Fibroblast of lung (primary cell): ENCODE measurements at places on chromosomes 11 and 22.

DNA sequence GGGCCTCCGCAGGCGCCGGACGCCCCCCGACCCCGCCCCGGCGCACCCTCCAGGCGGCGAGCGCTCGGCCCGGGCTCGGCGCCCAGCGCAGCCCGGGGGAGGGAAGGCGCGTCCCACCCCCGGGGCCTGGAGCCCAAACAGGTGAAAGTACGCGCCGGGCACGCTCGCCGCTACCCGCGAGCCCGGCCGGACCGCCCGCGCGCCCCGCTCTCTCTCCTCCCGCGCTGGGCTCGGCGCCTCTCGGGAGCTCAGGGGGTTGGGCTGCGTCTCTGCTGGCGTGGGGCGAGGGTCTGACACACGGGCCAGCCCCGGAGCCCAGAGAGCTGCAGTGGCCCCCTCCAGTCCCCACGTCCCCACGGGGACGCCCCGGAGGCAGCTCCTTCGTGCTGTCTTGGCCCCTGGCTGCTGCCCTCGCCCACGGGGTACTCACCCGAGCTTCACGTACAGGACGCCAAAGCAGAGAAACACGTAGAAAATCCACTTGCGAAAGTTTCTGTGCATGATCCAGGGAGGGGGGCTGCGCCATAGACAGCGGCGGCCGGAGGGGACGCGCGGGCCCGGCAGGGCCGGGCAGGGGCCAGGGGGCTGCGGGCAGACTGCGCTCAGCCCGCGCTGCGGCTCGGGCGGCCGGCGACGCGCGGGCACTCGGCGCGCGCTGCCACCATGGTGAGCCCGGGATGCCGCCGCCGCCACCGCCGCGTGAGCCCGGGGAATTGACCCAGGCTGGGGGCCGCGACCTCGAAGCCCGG, 534 bp downstream of the WNT7B start:
- no peak for DNase-seq

DNA sequence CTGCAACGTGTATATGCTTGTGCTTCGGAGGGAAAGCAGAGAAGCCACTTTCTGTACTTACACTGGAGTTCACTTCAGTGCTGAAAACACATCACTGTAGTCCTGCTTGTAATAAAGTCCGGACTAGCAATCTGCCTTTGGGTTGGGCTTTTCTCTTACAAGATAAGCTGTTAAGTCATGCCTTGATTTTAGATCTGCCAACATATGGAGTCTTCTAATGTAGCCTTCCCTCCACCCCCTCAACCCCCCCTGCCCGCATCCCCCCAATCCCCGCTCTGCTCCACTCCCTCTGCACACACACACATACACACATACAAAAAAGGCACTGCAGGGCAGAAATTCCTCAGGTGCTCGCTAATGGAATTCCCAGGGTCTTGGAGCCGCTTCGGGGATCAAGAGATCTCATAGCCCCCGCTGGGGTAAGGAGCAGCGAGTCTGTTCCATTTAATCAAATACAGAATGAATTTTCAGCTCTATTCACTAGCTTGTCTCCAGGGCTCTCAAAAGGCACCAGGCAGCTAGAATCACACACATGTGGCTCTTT, 3.4 kb downstream of the CDON start:
- DNase-seq: no peak

- DNase-seq: no peak
Measured at GRCh38 chr11:69582756-69583467, 58.0 kb upstream of the CCND1 start.

DNA sequence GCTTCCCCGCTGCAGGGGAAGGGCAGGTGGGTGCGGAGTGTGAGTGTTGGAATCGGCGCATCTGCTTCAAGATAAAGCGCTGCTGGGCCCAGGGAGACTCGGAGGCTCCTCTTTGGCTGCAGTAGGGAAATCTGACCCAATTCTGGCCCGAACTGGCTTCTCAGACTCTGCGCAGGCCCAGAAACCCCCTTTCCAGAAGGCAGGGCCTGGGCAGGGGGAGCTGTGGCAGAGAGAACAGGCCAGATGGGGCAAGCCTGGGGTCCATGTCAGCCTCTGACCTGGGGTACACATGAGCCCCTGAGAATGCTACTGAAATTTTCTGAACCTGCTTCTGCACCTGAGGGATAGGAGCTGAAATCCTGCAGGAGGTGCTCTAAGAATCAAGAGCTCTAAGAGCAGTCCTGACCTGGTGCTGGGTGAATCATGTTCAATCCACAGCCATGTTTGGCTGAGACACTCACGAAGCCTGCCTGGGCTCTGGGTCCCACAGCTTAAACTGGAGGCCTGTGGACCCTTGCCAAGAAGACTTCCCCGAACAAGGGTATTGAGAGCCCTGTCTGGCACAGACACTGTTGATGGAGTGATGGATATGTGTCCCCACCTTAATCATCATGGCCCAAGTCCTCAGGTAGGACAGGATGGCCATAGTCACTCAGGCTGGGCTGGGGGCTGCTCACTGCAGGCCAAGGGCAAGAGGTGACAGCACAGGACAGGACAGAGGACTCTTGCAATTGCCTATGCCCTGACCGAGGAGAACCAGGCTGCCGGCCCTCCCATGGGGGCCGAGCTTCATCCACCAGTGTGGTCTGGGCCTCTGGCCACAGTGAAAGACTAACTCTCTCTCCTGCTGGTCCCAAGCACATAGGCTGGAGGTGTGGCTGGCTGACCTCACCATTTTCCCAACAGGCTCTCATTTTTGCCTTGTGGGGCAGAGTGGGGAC, 6.9 kb downstream of the RAB3IL1 start:
- no peak for DNase-seq

DNA sequence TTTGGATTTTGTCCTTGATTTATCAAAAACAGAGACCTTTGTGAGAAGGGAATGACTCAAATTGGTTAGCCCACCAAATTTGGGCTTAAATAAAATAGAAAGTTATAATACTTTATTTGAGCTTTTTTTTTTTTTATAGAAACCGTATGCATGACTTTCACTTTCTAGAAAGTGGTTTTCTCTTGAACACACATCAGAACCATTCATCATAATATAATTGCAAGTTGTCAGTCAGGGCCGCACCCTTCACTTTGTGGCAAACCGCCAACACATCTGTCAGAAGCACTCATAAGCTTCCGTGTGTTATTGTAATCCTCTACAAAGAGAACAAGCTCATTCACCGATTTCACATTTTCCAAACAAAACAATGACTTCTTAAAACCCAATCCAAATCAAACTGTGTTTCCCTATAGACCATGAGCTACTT, 76.1 kb downstream of the SOX6 start:
- DNase-seq: peak; percentile 17

- no peak for DNase-seq
Measured at GRCh38 chr11:17649696-17650095, 69.7 kb upstream of the MYOD1 start.

DNA sequence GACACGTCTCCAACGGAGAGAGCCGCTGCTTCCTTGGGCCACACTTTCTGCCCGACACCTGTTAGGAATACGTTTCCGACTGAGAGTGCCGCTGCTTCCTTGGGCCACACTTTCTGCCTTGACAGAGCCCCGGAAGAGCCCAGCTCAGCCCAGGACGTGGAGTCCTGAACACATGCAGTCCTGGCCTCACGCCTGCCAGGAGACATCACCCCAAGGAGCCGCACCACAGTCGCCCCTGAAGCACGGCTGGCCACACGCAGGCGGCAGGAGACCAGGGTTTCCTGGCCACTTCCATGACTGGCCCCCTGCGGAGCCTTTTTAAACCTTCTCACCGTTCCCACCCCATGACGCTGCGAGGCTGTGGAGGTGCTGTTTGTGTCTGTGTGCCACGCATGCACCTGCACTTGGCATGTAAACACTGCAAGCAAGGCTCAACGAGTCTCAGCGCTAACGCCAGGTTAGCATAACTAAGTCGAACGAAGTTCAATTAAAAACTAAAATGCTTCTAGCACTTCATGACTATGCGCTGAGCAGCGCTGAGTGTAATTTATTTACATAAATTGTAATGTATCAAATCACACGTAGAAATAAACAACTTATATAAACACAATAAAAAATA, 8.8 kb downstream of the TOLLIP start:
- no peak for DNase-seq

GRCh38 chr11:119835753-119836152, 106.8 kb upstream of the NECTIN1 start:
- no peak for DNase-seq

- DNase-seq: peak; percentile 80
Measured at GRCh38 chr11:73463359-73463758, 87.2 kb downstream of the RELT start.

- peak; percentile 8 for DNase-seq
Measured at GRCh38 chr11:103877221-103877620, 159.2 kb upstream of the DDI1 start.

GRCh38 chr11:88300888-88301487, 36.5 kb downstream of the CTSC start:
- no peak for DNase-seq

- no peak for DNase-seq
Measured at GRCh38 chr22:43854121-43854785, 8.1 kb downstream of the SULT4A1 start.

DNA sequence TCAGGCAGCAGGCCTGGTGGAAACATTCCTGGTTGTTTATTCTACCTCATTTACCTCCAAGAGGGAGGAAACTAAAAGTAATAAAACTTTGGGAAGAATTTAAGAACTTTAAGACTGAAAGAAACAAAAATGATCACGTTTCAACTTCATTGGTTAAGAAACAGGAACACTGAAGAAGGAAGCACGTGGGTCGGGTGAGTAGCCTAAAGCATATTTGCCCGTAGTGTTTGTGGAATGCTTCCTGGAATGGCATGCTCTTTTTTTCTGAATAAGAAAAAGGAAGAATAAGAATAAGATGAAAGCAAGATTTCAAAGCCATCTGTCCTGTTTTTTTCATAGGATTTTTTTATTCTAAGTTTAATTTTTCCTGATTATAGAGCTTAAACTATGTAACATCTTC, 83.1 kb downstream of the WNT11 start:
- DNase-seq: no peak

GRCh38 chr11:13318498-13319295, 41.1 kb downstream of the BMAL1 start:
- no peak for DNase-seq
